ENCODE measurements at places on chromosomes 11 and 22.
A peak's percentile ranks its signal among the peaks of the same experiment; 100 is the strongest.

GRCh38 chr22:17981497-17981896 lies 42.9 kb downstream of the MICAL3 start:
- no peak for DNase-seq

- no peak for DNase-seq
Measured at GRCh38 chr11:91664521-91664920, 560.1 kb upstream of the FAT3 start.

- DNase-seq, result no peak
Measured at GRCh38 chr11:85930879-85931366, 75.7 kb downstream of the CCDC83 start.

DNA sequence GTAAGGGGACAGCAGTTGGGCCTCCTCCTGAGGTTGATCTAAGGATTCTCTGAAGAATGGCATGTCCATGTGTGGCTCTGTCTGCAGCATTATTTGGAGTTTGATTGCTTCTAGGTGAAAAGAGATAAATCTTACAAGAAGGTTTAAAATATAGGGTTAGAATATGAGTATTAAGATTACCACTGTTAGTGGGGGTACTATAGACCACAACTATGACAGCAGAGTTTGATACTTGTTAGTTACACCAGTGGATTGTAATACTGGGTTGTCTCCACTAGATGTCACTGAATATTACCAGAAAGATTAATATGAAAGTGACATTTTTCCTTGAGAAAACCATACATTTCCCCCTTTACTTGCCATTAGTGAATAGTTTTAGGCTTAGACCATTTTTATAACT lies 47.9 kb downstream of the ZNF280B start:
- DNase-seq, result no peak

DNA sequence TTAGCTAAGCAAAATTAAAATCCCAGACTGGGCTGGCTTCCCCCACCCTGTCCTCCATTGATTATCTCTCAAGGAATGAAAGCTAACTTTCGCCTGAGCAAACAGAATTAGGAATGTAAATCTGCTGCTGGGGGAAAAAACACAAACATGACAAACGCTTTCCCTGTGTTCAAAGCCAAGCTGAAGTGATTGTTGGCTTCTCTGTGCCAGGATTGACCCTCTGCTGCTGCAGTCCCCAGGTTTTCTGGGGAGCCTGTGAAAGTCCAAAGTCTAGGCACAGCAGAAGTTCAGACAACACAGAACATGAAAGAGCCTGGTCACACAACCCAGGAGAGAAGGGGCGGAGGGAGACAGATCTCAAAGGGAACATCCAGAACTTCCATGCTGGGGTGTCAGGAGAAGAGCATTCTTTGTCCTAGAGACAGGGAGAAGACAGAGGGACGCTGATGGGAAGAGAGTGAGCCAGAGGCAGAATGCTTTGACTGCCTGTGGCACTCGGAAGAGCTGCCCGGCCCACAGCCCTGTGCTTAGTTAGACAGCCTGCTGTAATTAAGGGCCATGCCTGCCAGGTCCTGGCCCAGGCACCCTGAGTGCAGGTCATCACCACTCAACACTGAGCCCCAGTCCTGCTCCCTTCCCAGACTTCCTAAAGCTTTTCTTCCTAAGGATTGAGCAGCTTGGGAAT lies 6.9 kb downstream of the PATZ1 start:
- DNase-seq, result no peak

GRCh38 chr11:3783611-3784010 lies 13.7 kb downstream of the NUP98 start:
- no peak for DNase-seq

DNA sequence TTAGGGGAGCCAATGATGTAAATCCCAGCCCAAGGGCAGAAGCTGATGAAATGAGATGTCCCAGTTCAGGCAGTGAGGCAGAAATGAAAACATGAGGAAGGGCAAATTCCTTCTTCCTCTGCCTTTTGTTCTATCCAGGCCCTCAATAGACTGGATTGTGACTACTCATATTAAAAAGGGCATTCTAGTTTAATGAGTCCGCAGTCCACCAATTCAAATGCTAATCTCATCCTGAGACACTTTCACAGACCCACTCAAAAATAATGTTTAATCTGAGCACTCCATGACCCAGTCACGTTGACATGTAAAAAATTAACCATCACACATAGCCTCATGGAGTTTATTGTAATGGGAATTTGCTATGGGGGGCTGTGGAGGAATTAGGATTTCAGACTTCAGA lies 717.9 kb downstream of the OPCML start:
- DNase-seq, result no peak

DNA sequence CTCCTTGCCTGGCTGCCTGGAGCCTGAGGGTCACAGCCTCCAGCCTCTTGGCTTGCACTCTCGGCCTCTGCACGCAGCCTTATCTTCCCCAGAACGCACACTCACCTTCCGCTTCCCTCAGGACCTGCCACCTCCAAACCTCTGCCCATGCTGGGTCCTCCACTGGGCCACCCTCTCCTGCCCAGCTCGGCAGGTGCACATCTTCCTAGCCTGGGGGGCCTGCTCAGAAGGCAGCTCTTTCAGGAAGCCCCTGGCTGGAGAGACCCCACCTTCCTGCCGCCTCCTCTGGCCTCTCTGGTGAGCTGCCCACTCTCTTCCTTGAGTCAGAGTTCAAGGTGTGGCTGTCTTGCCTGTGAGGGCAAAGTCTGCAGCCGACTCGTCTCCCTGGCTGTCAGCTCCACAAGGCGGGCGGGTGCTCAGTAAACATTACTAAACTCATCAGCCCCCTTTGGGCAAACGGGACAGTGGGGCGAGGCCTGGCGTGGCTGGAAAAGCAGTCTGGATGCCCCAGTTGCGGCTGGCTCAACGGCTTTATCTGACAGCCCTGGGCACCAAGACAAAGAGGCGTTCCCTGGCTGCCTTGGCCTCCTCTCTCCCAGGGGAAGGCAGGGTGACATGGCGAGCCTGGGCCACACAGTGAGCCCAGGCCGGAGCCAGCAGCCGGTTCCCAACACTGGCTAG lies 1.7 kb upstream of the LINC01488 start:
- no peak for DNase-seq

DNA sequence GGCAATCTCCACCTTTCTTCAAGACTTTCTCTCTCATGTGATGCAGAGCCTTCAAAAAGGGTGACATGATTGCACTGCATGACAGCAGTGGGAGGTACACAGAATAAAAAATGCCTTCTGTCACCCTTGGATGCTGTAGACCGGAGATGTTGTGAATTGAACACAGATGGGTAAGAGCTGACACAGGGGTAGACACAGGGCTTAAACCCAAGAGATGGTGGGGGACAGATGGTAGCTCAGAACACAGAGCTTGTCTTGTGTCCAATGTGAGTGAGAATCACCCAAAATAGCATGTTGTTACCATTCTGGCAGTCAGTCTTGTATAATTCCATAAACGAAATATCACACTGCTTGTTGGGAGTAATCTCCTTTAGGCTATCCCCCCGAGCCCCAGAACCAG lies 69.9 kb downstream of the JRKL start:
- DNase-seq, result no peak

- DNase-seq, result no peak
Measured at GRCh38 chr11:88345408-88345807, 7.9 kb upstream of the CTSC start.

GRCh38 chr22:45543243-45543642 lies 40.6 kb downstream of the FBLN1 start:
- DNase-seq, result no peak

GRCh38 chr11:122028545-122028944 lies 87.5 kb downstream of the BLID start:
- DNase-seq, result no peak

GRCh38 chr11:124753205-124753604 lies 1.1 kb upstream of the VSIG2 start:
- DNase-seq, result no peak

DNA sequence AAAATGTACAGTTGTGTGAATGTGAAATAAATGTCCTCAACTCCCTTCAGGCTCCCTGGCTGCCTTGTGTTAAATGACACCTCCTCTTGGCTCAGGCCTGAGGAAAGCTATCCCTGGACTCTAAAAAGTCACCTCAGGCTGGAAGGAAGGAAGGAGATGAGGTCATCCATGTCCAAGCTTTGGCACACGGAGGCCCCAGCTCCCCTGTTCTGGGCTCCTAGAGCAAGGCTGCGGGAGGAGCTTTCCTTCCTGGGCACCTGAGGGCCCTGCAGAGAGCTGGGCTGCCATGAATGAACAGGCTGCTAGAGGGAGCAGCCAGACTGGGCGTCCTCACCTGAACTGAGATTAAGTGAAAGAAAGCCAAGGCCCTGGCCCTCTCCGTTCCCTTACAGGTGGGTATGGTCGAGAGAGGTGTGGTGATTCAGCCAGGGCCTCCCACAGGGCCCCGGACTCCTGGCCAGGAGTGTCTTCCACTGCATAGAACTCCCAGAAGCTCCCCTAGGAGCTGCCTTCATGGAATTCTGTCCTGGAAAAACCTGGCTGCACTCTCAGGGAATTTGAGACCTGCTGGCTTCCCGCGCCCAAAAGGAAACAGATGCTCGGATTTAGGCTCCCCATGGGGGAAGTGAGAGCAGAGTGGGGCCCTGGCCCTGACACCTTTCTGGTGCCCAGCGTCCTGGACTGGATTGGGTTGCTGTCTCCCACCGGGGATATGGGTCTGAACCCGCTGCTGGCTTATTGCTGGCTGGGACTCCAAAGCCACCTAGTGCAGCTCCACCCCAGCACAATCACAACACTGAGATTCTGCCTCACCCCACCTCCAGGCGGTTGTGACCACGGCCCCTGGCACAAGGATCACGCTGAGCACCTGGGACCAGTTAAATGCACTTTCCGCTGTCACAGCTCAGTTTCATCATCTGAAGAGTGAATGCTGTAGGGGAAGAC lies 22.2 kb downstream of the MYBPC3 start:
- no peak for DNase-seq

DNA sequence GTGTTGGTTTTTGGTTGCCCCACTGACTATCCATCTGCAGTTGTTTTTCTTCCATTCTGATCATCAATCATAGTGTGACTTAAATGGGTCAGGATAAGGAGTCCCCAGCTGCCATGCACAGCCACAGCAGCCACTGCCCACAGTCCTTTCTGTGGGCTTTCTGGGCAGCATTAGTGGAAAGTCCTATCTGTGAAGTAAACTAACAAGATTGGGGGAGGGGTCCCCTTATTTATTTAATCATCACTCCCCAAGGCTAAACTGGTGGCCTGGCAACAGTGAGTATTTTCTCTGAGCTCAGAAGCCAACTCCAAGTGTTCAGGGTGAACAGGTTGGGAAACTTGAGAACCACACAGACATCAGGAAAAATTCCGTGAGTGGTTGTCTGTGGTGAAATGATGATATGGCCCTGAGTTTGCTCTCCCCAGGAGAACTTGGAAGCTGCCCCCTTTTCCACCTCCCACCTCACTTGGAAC lies 145.0 kb downstream of the CCDC34 start:
- DNase-seq, result no peak

- DNase-seq, result no peak
Measured at GRCh38 chr22:42291287-42291686, 20.8 kb upstream of the TCF20 start.

GRCh38 chr11:9753021-9753420 lies 89.1 kb downstream of the SWAP70 start:
- DNase-seq, result no peak

- DNase-seq, result no peak
Measured at GRCh38 chr11:88275636-88276035, 61.9 kb downstream of the CTSC start.

GRCh38 chr22:25054943-25055511 lies 102.5 kb downstream of the KIAA1671 start:
- peak; percentile 37 for DNase-seq

GRCh38 chr11:15641271-15642045 lies 526.7 kb downstream of the INSC start:
- no peak for DNase-seq

GRCh38 chr11:85699957-85700741 lies 14.2 kb upstream of the CCDC89 start:
- DNase-seq, result no peak

DNA sequence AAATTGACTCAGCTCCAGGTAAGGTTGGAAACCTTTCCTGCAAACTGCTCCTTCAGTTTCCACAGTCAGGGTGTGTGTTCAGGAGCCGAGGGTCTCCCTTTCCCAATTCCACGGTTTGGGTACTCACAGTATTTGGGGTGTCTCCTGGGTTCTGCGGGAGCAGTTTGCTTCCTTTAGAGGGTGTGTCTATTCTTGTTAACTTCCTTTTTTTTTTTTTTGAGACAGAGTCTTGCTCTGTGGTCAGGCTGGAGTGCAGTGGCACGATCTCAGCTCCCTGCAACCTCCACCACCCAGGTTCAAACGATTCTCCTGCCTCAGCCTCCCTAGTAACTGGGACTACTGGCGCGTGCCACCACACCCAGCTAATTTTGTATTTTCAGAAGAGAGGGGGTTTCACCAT lies 251.4 kb downstream of the LUZP2 start:
- DNase-seq, result no peak

DNA sequence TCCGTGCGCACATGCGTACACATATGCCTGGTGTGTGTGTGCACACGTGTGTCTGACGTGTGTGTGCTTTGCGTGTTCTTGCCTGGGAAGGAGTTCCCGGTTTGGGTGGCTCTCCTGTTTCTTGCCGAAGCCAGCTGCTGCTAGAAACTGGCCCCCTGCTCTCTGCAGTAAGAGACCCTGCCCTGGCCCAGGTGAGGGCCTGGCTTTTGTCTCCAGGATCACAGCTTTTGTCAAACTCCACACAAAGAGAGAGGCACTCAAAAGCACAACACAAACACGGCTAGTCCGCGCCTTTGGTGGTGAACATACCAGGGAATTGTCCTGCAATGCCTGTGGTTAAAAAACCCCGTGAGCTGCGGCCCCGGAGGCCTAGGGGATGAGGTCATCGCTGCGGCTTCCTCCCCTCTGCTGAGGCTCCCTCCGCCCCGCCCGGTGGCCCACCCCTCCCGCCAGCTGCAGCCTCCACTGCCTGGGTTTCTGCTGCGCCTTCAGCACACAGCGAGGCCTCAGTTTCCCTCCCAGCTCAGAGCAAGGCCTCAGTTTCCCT lies 88.9 kb downstream of the KCNQ1 start:
- no peak for DNase-seq

DNA sequence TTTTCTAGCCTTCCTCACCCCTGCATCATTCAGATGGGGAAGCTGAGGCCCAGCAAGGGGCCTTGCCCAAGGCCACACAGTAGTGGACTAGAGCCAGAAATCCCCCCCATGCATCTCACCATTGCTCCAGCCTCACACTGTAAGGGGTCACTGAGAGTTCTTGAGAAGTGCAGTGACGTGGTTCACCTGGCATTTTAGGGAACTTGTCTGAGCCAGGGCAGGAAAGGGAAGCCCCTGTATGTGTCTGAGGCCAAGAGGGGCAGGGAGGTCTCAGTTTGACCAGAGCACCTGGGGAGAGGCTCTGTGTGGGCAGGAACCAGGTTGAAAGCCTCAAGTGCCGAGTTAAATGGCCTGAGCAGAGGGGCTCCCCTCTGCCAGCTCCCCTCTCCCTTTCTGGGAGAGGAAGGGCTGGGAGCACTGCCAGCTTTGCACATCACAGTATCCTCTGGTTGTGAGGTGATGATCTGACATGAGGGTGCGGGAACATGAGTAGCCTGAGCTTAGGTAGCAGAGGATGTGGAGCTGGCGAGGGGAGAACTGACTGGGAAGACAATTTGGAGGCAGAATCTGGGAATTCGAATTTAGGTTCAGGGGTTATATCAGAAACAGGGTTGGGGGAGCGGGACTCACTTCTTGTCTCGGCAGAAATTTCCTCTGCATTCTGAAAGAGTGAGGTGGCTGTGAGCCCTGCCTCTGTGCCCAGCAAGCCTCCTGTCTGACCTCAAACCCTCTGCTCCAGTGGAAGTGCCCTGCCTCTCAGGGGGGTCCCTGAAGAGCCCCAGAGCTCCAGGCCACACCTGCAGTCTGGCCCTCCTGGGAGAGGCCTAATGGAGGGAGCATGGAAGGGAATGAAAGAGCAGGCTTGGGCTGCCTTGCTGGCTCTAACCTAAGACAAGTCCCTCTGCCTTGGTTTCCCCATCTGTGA lies 14.6 kb downstream of the ARHGEF17 start:
- DNase-seq, result no peak

GRCh38 chr11:108662700-108663099 lies 2.2 kb upstream of the DDX10 start:
- DNase-seq, result no peak
